GM04503 (cell line): ENCODE measurements at places on chromosomes 6 and 20.

DNA sequence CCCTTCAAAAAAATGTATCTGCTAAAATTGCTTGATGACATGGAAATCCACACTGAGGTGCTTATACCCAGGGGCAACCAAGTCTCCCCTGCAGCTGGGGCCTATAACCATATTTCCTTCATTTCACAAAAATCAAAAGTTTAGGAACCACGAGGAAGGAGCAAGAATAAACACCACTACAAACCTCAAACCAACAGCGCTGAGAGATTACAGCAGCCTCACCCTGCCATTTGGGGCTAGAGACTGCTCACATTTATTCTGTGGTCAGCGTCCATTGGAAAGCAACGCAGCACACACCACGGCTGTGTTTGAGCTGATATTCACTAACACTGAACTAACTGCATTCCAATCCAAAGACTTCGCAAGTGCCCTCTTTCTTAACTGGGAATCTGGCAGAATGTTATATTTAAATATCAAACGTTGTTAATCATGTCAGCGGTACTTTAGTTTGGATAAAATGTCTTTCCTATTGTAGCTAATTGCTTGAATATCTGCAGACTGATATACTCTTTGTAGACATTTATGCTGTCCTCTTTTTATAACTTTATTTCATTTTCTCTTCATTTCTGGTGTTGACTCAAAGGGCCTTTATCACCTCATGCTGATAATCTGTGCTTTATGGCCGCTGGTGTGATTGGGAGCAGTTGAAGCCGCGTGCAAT, 94.6 kb downstream of the FOXA2 start:
- DNase-seq, result no peak

DNA sequence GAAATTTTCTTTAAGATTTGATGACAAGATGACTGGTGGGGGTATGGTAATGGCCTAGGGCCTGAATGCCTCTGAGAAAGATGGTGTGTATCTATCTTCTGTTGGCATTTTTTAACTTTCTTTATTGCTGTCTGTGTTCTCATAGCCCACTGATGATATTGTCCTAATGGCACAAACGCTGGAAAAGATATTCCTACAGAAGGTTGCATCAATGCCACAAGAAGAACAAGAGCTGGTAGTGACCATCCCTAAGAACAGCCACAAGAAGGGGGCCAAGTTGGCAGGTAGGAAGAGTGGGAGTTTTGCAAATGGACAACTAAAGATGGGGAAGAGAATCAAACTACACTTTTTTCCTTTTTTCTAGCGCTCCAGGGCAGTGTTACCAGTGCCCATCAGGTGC, 7.5 kb downstream of the BRD2 start:
- DNase-seq, result no peak

DNA sequence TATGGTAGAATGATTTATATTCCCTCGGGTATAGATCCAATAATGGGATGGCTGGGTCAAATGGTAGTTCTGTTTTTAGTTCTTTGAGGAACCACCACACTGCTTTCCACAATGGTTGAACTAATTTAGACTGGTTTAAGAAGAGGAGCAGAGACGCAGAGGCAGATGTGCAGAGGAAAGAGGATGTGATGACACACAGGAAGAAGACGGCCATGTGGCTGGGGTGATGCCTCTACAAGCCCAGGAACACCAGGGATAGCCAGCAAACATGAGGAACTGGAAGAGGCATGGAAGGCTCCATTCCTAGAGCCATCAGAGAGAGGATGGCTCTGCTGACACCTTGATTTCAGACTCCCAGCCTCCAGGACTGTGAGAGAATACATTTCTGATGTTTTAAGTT, 218.3 kb upstream of the DTNBP1 start:
- DNase-seq, result no peak

DNA sequence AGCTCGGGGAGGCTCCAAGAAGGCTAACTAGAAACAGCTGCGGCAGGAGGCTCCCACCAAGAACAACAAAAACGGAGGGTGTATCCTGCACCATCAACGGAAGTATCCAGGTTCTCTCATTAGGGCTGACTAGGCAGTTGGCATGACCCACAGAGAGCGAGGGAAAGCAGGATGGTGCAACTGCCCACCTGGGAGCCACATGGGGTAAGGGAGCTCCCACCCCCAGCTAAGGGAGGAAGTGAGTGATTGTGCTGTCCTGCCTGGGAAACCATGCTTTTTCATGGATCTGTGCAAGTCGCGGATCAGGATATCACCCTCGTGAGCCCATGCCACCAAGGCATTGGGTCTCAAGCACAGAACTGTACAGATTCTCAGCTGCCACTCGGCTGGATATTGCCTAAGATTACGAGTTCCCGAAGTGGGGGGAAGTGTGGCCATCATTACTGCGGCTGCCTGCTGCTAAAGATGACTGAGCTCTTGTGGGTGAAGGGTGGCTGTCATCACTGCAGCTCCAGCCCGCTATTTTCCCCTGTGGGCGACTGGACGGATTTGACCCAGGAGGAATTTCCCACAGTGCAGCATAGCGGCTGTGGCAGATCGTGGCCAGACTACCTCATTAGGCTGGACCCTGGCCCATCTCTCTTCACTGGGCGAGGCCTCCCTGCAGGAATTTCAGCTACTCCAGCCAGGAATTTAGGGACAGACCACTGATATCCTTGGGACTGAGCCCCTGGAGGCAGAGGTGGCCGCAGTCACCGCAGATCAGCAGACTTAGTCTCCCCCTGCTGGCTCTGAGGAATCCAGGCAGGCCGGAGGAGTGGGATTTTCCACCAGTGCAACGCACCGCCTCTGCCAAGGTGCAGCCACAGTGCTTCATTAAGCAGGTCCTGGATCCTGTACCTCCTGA, 515.7 kb downstream of the FRK start:
- no peak for DNase-seq
